ENCODE measurements at places on chromosomes 1 and 21.
A peak's percentile ranks its signal among the peaks of the same experiment; 100 is the strongest.

DNA sequence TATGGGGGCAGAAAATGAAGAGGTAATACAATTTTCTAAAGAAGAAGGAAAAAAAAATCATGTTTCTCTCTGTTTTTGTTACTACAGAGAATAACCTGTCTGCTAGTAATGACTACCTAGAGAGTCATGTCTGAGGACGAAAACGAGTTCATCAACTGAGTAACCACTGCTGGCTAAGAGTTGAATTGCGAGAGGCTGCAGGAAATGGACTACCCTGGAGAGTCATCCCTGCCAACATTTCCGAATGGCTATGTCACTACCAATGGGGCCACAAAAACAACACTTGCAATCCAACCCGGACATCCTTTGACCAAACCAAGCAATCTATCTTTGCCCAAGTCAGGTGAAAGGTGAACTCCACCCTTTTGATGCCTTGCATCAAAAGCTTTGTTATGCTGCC lies 120.6 kb downstream of the FCRL5 start:
- no peak for DNase-seq

DNA sequence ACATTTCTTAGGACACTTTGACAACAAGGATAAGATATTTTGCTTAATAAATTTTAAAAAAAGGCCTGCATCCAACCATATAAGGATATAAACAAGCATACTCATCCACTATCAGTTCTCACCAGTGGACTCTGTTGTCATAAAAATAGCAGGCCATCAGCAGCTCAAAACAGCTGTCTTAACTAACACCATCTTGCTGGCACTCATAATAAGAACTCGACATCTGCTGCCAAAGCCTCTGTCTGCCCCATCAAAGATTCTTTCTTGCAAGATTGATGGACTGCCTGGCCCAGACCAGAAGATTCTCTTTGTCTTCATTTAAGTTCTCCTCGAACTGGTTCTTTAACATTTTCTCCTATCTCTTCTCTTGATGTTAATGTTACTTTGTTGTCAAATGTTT lies 10.1 kb downstream of the JMJD4 start:
- DNase-seq, result no peak

GRCh38 chr1:48817505-48818114 lies 40.9 kb upstream of the BEND5 start:
- DNase-seq, result peak; percentile 40

DNA sequence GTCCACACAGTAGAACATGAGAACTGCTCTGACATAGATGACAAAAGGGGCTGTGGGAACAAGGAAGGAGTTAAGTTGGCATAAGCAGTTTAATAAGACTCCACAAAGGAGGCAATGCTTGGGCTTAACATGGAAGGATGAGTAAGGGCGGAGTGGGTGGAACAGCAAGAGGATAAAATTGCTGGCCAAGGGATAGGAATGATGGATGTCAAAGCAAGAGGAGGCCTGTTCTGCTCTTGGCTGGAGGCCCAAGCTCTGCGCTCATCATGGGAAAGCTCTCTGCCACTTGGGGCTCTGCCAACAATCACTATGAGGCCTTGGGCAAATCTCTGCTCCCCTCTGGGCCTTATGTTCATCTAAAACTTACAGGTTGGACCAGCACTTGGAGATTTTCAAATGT lies 98.3 kb upstream of the CAMK1G start:
- no peak for DNase-seq

DNA sequence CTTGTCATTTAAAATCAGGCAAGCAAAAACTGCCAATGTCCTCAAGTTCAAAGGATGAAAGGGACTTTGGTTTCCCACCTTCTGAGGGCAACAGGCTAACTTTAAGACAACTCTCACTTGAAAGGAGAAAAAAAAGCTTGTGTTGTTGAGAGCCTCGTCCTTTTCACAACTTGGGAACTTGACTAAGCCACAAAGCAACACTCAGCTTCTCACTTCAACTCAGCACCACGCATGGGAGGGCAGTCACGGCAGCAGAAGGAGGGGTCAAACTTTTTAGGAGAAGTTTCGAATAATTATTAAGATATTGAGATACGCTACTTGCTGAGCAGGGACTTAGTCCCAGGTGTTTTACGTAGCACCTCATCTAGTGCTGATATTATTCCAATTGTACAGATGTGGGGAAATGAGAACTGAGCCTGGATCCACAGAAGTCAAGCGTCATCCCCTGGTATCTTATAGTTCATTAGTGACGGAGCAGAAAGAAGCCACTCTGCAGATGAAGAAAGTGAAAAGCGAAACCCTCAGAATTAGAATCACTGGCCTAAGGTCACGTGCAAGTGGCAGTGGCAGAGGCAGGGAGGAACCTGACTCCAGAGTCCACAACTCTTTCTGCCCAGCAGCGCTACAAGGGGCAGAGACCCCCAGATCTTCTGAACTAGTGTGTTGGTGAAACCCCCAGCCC lies 83.6 kb downstream of the JAK1 start:
- DNase-seq, result no peak

- DNase-seq, result peak; percentile 61
Measured at GRCh38 chr1:18557621-18558465, 72.8 kb upstream of the PAX7 start.

DNA sequence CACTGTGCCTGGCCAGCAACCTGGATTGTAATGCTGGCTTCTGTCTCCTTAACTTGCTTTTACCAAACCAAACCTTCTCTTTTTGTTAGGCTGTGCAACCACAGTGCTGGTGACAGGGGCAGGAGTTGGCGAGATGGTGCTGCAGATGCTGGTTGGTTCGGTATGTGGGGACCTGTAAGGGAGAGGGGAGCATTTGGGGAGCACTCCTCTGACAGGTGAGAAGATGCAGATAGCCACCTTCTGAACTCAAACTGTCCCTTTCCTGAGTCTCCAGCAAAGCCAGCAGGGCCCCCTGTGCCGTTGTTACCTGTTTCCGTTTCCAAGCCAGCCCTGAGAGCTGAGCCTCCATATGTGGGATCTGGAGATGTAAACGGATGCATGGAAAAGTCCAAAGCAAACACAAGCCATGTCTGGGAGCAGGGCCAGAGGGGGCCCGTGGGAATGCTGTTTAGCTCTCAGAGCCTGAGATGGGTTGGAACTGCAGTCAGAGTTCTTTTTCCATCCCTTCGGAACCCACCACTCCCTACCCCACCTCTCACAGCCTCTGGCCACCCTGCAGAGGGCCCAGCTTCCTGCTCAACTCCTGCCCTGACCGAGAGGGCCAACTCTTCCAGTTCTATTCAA lies 34.0 kb downstream of the ELK4 start:
- DNase-seq, result no peak

DNA sequence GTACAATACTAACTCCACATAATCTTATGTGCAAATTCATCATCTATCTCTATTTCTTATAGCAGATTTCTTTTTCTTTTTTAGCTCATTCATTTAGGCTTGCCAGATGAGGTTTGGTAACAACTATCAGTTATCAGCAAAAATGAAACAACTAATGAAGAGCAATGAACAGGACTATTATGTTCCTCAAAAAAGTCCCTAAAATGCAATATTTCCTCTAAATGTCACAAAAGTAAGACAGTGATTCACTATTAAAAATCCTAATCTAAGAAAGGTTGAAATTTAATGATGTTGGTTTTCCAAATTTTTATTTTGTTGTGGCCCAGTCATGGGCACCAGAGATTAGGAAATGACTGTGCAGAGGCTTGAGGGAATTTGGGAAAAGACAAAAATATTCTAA lies 135.3 kb downstream of the PPIAL4G start:
- no peak for DNase-seq

DNA sequence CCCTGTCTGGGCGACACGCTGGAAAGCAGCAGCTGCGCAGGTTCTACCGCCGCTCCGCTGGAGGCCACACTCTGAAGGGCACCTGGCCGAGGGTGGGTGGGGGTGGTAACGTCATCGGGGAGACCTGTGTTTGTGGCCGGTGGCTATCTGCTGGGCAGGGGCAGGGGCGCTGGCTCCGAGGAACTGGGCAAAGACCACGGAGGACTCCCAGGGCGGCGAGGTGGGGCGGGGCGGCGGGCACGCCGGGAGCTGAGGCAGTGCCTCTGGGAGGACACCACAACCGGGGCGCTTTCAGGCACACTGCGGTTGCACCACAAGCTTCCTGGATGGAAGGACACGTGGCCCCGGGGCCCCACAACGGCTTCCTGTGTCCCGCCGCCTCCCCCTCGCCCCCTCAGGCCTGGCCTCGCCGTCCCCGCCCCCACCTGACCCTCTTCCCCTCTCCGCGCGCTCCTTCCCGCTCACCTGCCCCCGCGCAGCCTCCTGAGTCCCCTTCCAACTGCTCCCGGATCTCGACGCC lies 3.3 kb upstream of the DENND2D start:
- no peak for DNase-seq

DNA sequence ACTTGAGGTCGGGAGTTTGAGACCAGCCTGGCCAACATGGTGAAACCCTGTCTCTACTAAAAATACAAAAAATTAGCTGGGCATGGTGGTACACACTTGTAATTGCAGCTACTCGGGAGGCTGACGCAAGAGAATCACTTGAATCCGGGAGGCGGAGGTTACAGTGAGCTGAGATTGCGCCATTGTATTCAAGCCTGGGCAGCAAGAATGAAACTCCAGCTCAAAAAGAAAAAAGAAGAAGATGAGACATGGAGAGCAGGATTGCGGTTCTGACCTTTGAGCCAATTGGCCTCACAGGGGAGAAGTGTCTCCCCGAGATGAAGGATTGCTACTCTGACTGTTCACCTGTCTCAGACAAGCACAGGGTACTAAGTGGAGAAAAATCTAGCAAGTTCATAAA lies 6.6 kb downstream of the SCCPDH start:
- DNase-seq, result no peak

DNA sequence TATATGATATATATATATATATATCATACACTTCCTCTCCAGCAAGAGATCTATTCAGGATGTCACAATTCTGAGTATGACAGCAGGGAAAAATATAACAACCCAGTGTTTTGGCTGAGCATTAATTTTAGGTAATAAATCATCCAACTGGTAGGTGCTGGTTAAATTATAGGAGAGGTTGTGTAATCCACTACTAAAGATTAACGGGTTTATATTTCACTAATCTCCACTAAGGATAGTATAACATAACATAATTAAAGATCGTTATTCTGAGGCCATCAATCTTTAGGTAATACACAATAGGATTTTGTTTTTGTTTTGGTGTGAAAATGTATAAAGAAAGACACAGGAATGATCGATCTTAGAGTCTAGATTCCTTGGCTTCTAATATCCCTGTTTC lies 102.2 kb downstream of the COQ8A start:
- no peak for DNase-seq

DNA sequence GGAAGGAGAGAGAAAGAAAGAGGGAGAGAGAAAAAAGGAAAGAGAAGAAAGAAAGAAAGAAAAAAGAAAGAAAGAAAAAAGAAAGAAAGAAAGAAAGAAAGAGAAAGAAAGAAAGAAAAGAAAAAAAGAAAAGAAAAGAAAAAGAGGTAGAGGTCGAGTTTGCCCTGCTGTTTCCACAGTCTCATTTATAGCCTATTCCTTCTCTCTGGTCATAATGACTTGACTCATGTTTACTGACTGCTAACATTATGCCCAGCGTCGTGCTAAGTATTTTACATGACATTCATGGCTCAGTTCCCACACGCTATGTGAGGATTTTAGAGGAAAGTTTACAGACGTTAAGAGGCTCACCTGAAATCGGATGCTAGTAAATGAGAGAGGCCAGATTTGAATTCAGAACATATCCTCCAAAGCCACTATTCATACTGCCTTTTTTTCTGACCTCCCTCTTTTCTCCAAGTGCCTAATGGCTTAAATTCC lies 263.0 kb downstream of the TNR start:
- no peak for DNase-seq

- DNase-seq, result no peak
Measured at GRCh38 chr1:61198554-61198953, 116.2 kb downstream of the NFIA start.

DNA sequence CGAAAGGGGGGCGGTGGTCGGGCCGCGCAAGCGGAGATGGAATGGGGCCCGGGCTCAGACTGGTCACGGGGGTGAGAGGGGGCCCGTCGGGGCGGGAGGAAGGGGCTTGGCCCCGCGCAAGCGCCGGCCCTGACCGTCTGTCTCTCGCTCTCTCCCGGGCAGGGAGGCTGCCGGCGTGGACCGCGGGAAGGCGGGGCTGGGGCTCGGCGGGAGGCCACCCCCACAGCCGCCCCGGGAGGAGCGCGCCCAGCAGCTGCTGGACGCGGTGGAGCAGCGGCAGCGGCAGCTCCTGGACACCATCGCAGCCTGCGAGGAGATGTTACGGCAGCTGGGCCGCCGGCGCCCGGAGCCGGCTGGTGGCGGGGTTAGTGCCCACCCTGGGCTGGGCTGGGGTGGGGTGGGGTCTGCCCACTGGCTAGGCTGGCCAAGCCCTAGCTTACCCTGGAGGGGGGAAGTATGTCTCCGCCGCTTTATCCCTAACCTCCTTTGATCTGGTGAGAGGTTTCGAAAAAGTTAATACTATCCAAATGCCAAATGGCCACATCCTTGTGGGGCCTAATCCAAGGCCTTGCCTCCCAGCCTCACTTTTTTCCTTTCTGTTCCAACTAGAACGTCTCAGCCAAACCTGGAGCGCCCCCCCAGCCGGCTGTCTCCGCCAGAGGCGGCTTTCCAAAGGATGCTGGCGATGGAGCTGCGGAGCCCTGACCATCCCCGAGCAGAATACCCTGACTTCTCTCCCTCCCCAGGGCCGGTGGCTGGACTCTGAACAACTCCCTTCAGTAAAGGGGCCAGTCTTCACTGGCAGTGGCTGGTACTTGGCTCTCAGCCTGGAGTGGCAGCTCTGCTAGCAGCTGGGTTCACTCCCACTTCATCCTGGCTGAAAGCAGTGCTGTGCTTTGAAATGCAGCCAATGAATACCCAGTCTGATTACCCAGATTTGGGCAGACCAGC lies 636 bp upstream of the YRDC start:
- peak; percentile 82 for DNase-seq

DNA sequence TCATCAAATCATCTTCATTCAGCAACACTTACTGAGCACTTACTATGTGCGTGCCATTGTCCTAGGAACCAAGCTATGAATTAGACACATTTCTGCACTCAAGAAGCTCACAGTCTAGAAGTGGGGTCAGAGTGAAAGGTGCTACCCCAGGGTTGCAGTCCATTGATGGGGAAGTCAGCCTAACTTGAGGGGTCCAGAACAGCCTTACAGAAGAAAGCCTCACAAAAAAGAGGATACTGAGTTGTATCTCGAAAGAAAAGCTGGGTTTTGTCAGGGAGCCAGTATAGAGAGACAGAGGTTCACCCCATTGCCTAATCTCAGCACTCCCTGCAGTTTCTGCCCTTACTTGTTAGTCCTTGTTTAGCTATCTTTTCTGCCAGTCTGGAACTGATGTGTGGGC lies 153.1 kb upstream of the JUN start:
- no peak for DNase-seq

DNA sequence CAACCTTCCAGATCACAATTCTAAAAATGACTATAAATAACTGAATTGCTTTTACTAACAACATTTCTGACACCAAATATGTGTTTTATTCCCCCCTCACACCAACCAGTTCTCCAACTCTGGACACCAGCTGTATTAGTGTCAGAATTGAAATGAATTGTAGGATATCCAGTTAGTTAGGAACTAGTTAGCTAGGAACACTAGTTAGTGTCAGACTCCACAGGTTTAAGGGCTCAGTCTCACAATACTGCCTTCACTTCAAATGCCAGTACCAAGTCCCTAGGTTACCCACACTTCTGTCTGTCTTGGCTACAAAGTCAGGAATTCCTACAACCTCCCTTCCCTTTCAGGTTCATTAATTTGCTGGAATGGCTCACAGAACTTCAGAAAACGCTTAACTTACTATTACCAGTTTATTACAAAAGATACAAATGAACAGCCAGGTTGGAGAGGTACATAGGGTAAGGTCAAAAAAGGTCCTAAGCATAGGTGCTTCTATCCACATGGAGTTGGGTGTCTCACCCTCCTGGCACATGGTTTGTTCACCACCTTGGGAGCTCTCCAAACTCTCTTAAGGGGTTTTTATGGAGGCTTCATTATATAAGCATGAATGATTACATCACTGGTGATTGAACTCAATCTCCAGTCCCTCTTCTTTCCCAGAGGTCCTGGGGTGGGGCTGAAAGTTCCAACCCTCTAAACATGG lies 4.2 kb downstream of the STXBP3 start:
- no peak for DNase-seq

Measured in HAP-1 (cell line).